A549 treated with ZK216348 at 1 μM for 4 hours (cell line): ENCODE measurements at places on chromosomes 12 and 14. TPM values are rescaled to one million over a fixed set of nuclear protein-coding genes. Genes with fewer than 3 reads are reported as not detected.

Gene USP15
- 29.6 to 44.1 TPM (median 32.8 TPM) in 5 replicates for total RNA-seq

Gene NIN
- total RNA-seq, result 10.2 to 17.5 TPM (median 14.5 TPM) in 5 replicates

Gene SYNDIG1L
- not detected in 5 replicates for total RNA-seq

Gene SERPINA9
- not detected in 5 replicates for total RNA-seq

Gene NRXN3
- total RNA-seq, result 1.0 to 1.3 TPM (median 1.2 TPM) in 5 replicates

Gene LTBR
- 154 to 248 TPM (median 229 TPM) in 5 replicates for total RNA-seq

Gene AHNAK2
- 200 to 233 TPM (median 225 TPM) in 5 replicates for total RNA-seq

Gene BEGAIN
- total RNA-seq, result 4.0 to 10.0 TPM (median 7.2 TPM) in 5 replicates

Gene ADAMTS20
- total RNA-seq, result not detected in 5 replicates

Gene USP44
- total RNA-seq, result 0.07 to 0.34 TPM (median 0.12 TPM) in 4 of 5 replicates, not detected in the other

Gene RHEBL1
- 2.8 to 4.8 TPM (median 4.3 TPM) in 5 replicates for total RNA-seq

Gene LRRC43
- total RNA-seq, result 0.16 TPM in 1 of 5 replicates, not detected in the others

Gene KCNC2
- not detected in 5 replicates for total RNA-seq

Gene OR11H6
- not detected in 5 replicates for total RNA-seq
